H1 (cell line): ENCODE measurements at places on chromosomes 12 and 14. TPM values are rescaled to one million over a fixed set of nuclear protein-coding genes. Genes with fewer than 3 reads are reported as not detected.

Gene PMEL
- 120 and 128 TPM in 2 replicates for total RNA-seq

Gene MYH6
- total RNA-seq, result not detected in 2 replicates

Gene GSG1
- total RNA-seq, result 0.89 and 1.3 TPM in 2 replicates

Gene CIROP
- total RNA-seq, result not detected in 2 replicates

Gene MAP1LC3B2
- 1.3 and 1.5 TPM in 2 replicates for total RNA-seq

GRCh38 chr12:115984616-115985015 lies 292.9 kb downstream of the MED13L start:
- no peak for DNase-seq

GRCh38 chr12:110200124-110200417 lies 75.9 kb downstream of the IFT81 start:
- DNase-seq, result no peak

- no peak for DNase-seq
Measured at GRCh38 chr14:101960225-101960624, 4.1 kb upstream of the DYNC1H1 start.
